ENCODE measurements at places on chromosomes 5 and 9. TPM values are rescaled to one million over a fixed set of nuclear protein-coding genes. Genes with fewer than 3 reads are reported as not detected.

GRCh38 chr9:34771007-34771406 lies 61.1 kb upstream of the CCL21 start:
- no peak for DNase-seq

DNA sequence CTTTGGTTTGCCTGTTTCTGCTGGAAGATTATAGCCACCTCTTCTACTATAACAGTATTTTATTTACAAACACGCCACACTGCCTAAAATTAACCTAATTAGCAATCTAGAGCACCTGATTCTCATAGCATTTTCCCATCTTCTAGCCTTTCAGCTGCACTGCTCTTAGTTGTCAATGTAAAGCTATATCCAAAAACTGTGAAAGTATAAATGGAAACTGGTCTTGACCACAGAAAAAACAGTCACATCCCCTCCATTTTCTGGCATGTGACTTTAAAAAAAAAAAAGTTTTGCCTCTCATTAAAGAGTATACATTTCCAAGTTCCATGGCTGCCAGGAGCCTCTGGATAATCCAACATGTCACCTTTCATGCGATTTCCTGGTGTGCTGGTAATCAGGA lies 287.8 kb downstream of the DTWD2 start:
- no peak for DNase-seq

The BSPRY gene
- total RNA-seq: 9.0 TPM

The IL5 gene
- total RNA-seq: not detected

GRCh38 chr9:124517600-124517999 lies 10.4 kb upstream of the NR5A1 start:
- no peak for DNase-seq

GRCh38 chr9:129897263-129897662 lies 62.0 kb downstream of the USP20 start:
- DNase-seq: no peak

- DNase-seq: no peak
Measured at GRCh38 chr5:159182691-159183090, 26.7 kb downstream of the RNF145 start.

DNA sequence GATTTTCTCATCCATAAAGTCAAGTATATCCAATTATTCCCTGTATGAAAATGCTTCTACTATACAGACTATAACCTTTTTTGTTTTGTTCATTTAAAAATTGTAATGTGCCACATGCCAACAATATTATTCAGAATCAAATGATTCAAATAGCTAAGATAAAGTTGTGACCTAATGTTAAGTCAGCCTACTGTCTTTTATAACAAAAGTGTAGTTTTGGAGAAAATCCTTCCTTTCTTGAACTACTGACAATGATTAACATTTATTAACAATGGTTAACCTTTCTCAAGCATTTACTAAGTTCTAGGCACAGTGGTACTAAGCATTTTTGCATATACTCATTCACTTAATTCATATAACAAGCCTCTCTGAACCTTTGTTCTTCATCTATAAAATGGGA lies 25.0 kb downstream of the CSF2 start:
- no peak for DNase-seq

DNA sequence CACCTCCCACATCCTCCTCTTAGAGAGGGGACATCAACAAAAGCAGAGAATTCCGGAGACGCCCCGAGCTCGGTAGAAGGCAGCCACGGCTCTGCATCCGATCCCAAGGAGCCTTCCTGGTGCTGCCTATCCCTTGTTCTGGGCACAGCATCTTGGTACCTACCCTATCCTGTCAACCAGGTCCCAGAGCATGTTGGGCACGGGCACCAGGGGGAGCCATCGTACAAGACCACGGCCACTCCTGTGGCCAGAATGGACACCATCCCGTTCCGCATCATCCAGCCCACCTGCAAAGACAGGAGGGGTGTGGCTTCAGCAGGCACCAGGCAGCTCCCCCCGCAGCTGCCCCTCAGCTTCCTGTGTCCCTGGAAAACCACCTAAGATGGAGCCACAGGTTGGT lies 62.7 kb upstream of the ZNF354A start:
- DNase-seq: no peak

GRCh38 chr5:160524827-160525226 lies 103.2 kb downstream of the PTTG1 start:
- no peak for DNase-seq

DNA sequence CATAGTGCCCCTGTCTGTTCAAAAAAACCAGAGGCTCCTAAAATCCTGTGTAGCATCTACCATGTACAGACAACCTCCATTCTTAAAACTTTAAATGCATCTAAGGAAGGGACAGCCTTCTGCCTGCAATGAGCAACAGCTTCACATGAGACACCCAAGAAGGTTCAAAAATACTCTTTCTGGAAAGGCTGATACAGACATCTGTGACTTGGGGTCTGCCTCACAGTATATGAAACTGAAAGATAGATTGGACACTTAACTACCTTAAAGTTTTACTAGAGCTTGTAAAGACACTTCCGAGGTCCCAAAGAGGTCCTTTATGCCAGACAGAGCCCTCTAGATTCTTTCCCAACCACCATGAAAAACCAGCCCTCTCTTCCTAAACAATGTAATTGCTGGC lies 28.2 kb upstream of the CATSPER3 start:
- DNase-seq: no peak

DNA sequence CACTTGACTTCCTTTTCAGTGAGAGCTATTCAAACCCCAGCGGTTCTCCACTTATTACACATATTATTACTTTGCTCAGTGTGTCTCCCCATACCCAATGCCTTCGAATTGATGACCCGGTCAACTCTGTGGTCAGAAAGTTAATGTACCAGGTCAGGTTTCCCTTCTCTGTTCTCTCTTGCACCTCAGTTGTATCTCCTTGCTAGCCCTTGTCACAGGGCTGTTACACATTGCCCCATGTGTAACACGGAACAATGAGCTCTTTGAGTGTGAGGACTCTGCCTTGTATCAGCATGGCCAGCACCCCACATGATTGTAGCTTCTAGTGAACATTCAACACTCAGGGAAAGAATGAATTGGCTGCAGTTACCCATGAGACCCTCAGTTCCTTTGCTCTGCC lies 73.6 kb downstream of the DOCK2 start:
- no peak for DNase-seq

The SHOC1 gene
- not detected for total RNA-seq

DNA sequence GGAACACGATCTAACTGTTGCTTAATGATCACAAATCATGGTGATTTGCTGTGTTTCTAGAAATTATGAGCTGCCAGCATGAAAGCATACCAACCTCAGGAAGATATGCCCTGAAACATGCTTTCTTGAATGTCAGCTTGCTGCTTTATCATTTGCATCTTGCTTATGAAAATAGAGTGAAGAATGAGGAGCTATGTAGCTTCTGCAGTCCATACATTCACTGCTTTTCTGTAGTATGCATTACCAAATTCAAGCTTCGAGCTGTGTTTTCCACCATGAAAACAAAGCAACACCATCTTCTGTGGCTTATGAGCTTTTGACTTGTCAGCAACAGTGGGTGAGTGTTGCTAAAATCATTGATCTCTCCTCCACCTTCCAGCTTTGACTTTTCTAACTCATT lies 16.5 kb downstream of the F2RL2 start:
- DNase-seq: no peak

GRCh38 chr9:121987314-121987713 lies 105.8 kb downstream of the TTLL11 start:
- no peak for DNase-seq

The IFNA13 gene
- total RNA-seq: not detected

The SPATA6L gene
- 4.7 TPM for total RNA-seq

DNA sequence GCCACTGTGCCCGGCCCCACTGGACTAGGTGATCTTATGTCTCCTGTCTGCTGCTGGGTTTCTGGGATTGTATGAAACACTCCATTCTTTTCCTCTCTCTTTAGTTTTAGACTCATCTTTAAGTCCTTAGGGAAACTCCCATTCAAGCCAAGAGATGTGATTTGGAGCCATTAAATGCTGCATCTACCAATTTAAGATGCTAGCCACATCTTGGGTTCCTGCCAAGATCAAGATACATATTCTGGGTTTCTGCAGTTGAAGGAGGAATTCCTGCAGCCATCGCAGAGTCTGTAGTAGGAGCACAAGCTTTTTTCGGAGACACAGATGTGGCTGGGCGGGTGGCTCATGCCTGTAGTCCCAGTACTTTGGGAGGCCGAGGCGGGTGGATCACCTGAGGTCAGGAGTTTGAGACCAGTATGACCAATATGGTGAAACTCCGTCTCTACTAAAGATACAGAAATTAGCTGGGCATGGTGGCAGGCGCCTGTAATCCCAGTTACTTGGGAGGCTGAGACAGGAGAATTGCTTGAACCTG lies 23.2 kb downstream of the STXBP1 start:
- no peak for DNase-seq

The DNAI1 gene
- 4.4 TPM for total RNA-seq

DNA sequence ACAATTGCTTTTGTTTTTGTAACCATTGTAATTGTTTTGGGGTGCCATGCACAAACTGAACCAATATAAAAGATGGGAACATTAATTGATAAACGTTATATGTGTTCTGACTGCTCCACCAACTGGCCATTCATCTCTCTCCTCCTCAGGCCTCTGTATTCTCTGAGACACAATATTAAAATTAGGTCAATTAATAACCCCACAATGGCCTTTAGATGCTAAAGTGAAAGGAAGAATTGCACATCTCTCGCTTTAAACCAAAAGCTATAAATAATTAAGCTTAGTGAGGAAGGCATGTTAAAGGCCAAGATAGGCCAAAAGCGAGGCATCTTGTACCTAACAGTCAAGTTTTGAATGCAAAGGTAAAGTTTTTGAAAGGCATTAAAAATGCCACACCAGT lies 448.4 kb upstream of the ITGA1 start:
- no peak for DNase-seq

- no peak for DNase-seq
Measured at GRCh38 chr9:68905129-68905528, 108.8 kb downstream of the PRKACG start.

GRCh38 chr5:150258130-150258529 lies 31.4 kb downstream of the CAMK2A start:
- no peak for DNase-seq
